Stimulated activated CD8-positive, alpha-beta memory T cell treated with anti-CD3 and anti-CD28 coated beads, Interleukin-7, amount 100 ng/mL, for 48 hours (primary cell): ENCODE measurements at places on chromosomes 16 and 17.
A peak's percentile ranks its signal among the peaks of the same experiment; 100 is the strongest.

DNA sequence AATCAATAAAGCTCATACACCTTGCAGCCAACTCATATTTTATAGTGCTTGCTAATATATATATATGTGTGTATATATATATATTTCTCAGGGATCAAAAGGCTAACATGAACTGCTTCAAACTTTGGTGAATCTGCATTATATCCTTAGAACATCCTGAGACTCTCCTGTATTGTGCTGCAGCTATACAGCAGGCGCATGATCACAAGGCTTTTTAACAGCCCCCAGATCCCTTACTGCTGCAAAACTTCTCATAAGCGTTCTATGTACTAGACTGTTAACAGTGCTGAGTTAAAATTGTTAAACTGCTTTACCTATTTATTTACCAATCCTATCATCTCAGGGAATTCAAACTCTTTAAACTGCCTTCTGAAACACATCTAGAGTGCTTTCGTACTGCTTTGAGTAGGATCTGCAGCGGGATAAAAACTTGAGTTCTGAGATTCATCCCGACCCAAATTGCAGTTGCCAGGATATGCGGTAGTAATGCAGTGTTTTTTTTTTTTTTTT lies 1.3 kb downstream of the GPATCH8 start:
- no peak for DNase-seq

DNA sequence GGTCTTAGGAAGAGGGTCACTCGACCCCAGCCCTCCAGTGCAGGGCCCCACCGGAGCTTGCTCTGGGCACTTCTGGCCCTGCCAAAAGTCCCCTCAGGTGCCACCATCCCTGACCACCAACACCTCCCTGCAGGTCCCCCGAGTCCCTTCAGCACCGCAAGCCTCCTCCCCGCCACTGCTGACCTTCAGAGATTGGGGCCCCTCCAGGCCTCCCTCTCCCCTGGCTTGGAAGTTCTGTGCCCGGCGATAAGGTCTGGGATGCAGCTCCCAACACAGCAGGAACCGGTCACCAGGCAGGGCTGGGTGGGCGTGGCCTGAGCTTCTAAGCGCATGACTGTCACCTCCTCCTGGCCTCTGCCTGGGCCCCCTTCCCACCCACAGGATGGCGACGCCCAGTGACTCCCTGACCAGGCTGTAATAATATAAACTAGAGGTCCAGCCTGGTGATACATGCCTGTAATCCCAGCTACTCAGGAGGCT lies 11.2 kb downstream of the PIEZO1 start:
- DNase-seq: no peak

DNA sequence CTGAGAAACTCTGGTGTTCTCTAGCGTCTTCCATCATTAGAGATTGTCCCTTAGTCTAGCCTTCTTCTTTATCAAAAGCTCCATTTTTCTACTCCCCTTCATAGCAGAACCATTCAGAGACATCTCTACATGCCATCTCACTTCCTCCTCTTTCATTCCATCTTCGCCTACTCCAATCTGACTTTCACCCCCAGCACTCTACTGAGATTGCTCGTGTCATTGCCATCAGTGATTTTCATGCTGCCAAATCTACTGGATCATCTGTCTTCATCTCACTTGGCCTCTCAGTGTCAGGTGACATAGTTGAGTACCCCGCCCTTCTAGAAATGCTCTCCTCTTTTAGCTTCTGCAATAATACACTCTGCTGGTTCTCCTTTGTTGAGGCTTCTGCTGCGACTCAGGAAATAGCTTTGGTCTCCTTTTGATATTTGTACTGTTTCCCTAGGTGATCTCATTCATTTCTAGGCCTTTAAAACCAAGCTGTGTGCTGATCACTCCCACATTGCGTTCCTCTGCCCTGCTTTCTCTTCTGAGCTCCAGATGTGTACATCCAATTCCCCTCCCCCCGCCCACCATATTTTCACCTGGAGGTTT lies 119.1 kb downstream of the FTO start:
- no peak for DNase-seq

DNA sequence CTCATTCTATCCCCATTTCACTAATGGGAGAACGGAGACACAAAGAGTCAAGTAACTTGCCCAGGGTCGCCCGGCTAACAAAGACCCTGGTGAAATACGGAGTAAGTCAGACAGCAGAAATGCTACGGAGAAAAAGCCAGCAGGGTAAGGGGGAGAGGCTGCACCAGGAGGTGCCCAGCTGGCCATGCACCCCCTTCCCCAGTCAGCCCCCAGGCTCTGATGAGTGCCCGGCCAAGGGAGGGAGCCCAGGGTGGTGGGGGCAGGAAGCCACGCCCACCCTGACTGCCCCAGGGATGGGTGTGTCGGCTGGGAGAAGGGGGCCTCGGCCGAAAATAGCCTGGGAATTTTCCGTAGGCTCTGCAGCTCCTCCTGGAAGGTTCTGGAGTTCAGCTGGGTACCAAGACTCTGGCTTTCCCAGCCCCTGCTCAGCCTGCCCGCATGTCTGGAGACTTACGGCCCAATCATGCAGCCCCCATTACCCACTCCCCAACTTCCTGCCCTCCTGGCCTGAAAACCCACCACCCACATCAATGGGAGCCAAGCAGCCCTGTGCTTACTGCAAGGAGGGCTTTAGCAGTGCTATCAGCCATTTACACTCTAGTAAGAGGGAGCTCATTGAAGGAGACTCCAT lies 4.2 kb downstream of the CARHSP1 start:
- DNase-seq: no peak

DNA sequence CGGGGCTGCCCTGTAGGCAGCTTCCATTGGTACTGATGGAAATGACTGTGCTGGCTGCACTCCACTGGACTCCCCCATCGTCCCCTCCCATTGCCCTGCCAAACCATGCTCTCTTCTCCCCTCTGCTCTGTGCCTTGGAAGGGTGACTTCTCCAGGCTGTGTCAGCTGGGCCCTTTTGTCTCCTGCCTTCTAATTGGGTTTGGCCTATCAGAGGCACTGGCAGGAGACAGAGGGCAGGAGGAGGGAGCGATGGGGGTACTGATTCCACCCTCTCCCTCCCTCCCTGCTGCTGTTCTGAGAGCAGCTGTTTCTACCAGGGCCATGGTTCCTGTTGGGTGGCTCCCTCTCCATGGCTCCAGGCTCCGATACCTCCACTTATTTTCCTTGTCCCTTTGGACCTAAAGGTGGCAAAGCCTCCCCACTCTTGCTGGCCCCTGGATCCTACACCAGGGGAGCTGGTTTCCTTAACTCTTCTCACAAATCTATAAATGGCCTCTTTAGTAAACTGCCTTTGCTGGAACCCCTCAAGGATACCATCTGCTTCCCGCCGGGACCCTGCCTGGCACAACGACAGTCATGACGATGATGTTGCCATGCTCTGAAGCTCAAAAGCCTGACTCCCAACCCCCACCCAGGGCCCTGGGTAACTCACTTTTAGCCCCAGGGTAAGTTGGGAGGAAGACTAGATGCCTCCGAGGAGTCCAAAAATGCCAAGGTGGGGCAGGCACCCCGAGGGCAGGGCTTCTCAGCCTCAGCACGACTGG lies 123.8 kb upstream of the RPL38 start:
- no peak for DNase-seq

- no peak for DNase-seq
Measured at GRCh38 chr17:76504117-76504516, 2.9 kb upstream of the RHBDF2 start.

DNA sequence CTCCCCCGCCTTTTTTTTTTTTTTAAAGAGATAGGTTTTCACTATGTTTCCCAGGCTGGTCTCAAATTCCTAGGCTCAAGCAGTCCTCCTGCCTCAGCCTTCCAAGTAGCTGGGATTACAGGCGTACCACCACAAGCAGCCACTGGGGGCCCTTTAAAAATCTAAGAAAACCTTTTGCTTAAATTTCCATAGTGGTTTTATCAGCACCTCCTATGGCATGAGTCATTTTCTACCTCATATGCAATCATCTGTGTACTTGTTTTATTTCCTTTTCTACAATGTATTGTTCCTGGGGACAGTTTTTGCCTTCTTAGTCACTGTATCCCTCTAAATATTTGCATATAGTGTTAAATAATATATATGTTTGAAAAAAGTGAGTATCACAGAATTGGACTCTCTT lies 29.2 kb downstream of the GNA13 start:
- peak; percentile 23 for DNase-seq

- peak; percentile 23 for DNase-seq
Measured at GRCh38 chr17:57114085-57114673, 29.1 kb downstream of the AKAP1 start.

DNA sequence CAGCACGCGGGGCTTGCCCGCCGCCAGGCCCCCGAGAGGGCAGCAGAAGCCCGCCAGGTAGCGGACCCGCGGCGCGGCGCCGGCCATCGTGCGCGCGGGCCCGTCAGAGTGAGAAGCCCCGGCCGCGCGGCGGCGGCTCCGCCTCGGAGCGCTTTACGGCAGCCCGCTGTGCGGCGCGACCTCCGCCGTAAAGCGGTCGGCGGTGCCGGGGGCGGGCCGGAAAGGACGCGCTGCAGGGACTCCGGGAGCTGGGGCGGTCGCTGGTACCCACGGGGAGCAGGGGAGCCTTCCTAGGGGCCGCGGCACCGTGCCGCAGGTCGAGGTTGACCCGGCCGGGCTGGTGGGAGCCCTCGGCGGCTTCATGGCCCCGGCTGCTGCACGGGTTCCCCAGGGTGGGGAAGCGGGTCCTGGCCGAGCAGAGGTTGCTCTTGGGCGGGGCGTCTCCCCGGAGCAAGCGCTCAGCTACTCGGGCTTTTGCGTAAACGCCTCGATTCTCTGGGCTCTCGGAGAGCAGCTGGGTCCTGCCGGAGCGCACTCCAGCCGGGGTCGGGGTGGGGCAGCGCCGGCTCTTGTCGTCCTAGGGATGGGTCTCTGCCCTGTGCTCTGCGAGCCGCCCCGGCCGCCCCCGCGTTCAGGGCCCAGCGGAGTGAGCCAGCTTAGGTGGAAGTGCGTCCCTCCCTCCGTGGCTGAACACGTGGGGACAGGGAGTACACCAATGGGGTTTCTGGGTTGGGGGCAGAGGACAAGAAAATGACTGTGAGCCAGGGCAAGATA lies at the start of gene FAAP100:
FAAP100 (minus strand) TSS at position 110 of the 774 bp plus-strand sequence; CDS start at position 87, 23 bp downstream.
- DNase-seq: peak; percentile 71

GRCh38 chr16:53817812-53818550 lies 114.0 kb downstream of the FTO start:
- DNase-seq: no peak

GRCh38 chr17:5820721-5821456 lies 236.6 kb upstream of the NLRP1 start:
- DNase-seq: no peak

DNA sequence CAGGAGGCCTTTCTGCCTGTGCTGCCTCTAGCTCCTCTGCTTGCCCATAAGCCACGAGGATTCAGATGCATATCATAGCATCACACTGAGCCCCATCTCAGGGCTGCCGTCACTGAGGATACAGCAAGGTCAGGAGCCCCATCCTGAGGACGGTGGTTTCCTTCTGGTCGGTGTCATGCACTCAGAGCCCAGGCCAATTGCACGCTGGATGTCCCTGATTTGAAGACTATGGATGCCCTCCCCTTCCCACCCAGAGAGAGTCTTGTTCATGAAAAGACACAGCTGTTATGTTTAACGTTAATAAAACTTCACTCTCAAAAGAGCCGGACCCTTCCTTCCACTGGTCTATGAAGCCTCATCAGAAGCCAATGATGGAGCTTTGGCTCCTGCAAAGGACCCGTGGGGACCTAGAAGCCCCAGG lies 19.9 kb downstream of the COTL1 start:
- DNase-seq: no peak

DNA sequence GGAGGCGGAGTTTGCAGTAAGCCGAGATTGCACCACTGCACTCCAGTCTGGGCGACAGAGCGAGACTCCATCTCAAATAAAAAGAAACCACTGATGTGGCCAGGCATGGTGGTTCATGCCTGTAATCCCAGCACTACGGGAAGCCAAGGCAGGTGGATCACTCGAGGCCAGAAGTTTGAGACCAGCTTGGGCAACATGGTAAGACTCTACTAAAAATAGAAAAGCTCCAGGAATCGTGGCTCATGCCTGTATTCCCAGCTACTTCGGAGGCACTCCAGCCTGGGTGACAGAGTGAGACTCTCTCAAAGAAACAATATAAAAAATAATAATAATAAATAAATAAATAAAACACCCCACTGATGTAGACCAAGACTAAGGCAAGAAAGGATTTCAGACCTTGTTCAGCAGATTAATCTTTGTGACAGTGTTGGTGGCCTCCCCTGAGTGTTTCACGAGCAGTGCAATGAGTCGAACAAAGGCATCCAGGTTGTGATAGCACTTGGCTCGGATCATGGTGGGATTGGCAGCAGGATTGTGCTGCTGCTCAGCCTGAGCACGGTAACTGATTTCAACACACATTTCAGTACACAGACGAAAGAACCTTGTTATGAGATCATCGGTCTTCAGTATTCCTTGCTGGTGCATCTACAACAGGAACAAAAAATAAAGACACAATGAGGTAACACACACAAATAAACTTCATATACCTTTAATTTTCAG lies 18.6 kb downstream of the SETD6 start:
- DNase-seq: no peak

DNA sequence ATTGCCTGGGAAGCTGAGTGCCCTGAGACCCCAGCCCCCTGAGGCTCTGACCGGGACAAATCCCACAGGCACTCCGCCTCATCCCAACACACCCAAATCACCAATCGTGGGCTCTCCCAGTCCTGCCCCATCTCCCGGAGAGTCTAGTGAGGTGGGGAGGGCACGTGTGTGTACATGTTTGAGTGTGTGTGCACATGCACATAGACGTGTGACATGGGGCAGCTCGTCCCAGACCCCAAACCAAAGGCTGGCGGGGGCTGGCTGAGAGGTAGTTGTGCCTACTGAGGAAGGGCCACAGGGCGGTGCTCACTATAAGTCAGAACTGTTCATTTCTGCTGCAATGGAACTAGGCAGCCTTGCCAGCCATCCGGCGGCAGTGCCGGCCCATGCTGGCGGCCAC lies 8.6 kb downstream of the SNAI3 start:
- DNase-seq: no peak

DNA sequence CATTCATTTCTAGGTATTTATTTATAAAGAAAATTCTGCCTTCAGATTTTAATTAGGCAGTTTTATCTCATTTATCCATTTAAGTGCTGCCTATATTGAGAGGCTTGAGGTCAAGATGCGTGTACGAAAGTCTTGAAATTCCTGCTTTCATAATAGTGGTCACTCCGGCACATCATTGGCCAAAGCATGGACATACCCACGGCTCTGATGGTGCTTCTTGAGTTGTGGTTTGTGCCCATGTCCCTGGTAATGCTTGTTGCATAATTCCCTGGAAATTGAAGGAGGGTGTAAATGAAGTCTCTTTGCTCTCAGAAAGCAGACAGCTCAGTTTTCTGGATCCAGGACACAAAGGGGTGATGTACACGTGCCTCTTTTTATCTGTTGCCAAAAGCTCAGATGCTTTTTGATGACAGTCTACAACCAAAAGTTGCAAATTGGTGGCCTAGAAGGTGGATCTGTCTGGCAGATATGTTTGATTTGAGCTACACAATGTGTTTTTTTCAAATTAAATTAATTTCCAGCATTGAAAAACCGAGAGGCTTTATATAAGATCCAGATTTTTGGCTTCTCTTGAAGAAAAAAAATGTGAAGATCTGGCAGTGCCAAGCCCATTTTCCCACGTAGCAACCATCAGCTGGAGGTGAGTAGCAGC lies 94.4 kb downstream of the SHISA9 start:
- DNase-seq: no peak

GRCh38 chr16:82995924-82996441 lies 369.2 kb downstream of the CDH13 start:
- DNase-seq: no peak
